ELR (cell line): ENCODE measurements at places on chromosomes 16 and 17.

GRCh38 chr17:34658811-34659560, 79.6 kb downstream of the TMEM132E start:
- DNase-seq = no peak

- DNase-seq = no peak
Observed at GRCh38 chr17:64067657-64068056, 47.2 kb upstream of the ICAM2 start.

GRCh38 chr17:40290629-40291280, 3.1 kb downstream of the CDC6 start:
- DNase-seq = peak; percentile 89

GRCh38 chr16:16041196-16041892, 91.9 kb downstream of the ABCC1 start:
- no peak for DNase-seq

DNA sequence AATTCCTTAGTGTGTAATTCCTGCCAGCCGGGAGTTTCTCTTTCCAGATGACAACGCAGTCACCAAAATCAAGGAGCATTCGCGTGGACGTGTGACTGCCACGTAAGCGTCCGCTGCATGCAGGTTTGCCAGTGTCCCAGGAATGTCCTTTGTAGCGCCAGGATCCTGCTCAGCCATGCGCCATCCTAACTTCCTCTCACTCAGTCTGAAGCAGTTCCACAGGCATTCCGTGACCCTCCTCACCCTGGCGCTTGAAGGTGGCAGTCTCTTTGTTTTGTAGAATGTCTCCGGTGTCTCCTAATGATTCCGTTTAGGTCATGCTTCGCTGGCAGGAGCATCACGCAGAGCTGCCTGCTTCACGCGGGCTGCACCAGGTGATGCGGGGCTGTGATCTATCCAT, 88.6 kb downstream of the RPTOR start:
- DNase-seq = no peak

- DNase-seq = no peak
Observed at GRCh38 chr17:56793957-56794356, 39.8 kb downstream of the C17orf67 start.

DNA sequence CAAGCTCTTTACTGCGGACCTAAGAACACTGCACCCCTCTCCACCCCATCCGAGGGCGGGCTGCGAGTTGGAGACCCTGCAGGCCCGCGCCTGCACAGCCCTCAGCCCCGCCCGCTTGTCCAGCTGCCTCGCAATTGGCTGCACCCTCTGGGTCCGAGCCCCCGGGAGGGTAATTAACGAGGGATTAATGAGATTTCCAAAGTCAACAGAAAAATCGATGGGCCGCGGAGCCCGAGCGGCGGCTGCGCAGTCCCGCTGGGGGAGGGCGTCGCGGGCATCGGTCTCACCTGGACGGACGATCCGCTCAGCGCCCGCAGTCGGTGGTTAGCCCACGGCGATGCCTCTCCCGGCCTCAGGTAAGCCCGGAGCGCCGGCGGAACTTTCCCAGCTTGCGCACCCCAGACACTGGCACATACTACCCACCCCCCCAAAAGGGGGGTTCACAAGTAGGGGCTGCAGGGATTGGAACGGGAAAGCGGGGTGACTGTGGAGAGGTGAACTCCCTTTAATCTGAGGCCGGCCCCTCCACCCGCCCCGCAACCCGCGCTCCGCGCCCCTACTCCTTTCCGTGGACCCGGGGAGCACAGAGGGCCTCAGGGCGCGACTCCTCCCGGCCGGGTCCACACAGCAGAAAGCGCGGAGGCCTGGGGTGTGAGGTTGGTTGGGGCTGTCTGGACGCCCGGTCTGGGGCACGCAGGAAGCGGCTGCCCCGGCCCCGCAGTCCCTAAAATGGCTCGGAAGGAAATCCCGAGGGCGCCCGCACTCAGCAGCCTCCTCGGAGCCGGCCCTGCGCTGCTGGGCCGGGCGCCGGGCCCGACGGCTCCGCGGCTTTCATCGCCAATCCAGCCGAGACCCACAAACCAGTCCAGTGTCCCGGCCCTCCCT, at the start of gene OTOP3:
TSS of gene OTOP3 (plus strand) at position 314 of the 885 bp plus-strand sequence. CDS start at position 338, 24 bp downstream.
- no peak for DNase-seq

GRCh38 chr16:49093939-49094338, 187.7 kb downstream of the CBLN1 start:
- DNase-seq = no peak

DNA sequence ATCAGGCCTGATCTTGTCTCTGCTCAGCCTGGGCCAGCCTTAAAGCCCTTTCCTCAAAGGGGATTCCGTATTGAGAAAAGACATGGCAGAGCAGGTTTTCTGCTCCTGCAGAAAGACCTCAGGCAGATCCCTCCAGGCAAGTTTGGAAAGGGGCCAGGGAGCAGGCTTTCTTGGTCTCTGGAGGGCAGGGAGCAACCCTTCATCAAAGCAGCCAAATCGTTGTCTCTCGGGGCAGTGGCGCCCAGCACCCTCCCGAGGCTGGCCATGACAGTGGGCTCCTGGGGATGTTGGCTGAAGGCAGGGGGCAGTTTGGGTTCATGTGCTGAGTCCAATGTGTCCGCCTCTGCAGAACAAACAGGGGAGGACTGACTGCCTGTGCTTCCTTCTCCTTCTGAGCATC, 168.4 kb upstream of the WSCD1 start:
- no peak for DNase-seq

DNA sequence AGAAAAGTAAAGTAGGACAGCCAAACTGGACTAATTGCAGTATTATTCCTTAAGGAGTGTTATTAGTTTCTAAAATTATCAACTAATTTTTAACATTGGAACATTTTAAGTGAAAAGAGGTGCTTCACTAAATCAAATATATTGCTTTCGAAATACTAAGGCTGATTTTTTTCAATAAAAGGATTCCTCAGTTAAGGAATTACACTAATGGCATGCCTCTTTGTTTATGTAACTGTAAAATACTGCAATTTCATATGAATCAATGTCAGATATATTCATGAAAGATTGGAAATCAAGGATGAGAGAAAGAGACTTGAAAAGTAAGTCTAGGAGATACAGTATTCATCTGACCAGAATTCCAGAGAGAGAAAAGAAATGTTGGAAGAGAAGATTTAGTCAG, 129.8 kb downstream of the TANC2 start:
- no peak for DNase-seq

- no peak for DNase-seq
Observed at GRCh38 chr16:633336-634050, 2.6 kb downstream of the METTL26 start.

DNA sequence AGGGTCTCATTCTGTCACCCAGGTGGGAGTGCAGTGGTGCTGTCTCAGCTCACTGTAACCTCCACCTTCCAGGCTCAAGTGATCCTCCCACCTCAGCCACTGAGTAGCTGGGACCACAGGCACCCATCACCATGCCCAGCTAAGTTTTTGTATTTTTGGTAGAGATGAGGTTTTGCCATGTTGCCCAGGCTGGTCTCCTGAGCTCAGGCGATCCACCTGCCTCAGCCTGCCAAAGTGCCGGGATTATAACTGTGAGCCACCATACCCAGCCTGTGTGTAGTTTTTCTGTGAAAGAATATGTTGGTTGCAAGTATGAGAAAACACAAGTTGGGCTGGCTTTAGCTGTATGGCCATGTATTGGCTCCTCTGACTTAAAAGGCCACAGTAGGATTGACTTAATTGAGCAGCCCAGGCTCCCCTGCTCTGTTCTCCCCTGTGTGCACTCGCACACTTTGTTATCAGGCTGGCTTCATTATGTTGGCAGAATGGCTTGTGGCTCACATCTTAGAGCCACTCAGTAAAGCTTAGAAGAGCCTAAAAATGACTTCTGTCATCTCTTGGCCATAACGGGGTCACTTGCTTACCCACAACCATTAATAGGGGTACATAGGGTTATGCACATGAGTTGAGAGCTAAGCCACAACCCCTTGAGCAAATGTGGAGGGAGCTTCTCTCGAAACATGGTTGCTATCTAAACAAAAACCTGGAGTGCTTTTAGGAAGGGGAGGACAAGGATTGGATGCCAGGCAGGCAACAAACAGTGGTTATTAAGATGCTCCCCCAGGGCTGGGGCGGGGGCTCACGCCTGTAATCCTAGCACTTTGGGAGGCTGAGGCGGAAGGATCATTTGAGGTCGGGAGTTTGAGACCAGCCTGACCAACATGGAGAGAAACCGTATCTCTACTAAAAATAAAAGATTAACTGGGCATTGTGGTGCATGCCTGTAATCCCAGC, 6.1 kb downstream of the HAPSTR1 start:
- no peak for DNase-seq

GRCh38 chr17:28511858-28512461, 5.8 kb downstream of the FOXN1 start:
- no peak for DNase-seq

DNA sequence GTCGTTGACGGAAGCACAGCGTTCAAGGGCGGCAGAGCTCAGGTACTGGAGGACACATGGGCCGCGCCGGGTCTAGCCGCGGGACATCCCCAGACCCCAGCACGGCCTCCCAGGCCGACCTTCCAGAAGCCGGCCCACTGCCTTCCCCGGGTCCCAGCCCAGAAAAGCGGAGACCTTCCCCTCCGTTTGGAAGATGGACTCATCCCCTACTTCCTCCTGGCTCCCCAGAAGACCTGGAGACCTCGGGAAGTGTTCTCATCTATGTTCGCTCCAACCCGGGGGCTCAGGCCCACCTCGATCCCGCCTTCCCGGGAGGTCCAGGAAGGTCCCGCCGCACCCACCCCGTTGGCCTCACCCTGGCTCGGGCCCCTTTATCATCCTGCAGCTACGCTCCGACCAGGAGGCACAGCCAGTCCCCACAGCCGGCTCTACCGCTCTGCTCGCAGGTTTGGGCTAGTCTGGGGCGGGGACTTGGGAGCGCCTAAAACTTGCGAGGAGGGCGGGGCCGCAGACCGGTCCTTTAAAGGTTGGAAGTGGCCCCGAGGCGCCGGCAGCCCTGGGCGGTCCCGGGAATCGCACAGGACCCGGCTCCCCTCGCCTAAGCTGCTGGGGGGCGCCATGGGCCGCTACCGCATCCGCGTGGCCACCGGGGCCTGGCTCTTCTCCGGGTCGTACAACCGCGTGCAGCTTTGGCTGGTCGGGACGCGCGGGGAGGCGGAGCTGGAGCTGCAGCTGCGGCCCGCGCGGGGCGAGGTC, at the start of gene ALOX12:
TSS of gene ALOX12 (plus strand) at position 550 of the 756 bp plus-strand sequence. CDS start at position 619, 69 bp downstream.
- no peak for DNase-seq

DNA sequence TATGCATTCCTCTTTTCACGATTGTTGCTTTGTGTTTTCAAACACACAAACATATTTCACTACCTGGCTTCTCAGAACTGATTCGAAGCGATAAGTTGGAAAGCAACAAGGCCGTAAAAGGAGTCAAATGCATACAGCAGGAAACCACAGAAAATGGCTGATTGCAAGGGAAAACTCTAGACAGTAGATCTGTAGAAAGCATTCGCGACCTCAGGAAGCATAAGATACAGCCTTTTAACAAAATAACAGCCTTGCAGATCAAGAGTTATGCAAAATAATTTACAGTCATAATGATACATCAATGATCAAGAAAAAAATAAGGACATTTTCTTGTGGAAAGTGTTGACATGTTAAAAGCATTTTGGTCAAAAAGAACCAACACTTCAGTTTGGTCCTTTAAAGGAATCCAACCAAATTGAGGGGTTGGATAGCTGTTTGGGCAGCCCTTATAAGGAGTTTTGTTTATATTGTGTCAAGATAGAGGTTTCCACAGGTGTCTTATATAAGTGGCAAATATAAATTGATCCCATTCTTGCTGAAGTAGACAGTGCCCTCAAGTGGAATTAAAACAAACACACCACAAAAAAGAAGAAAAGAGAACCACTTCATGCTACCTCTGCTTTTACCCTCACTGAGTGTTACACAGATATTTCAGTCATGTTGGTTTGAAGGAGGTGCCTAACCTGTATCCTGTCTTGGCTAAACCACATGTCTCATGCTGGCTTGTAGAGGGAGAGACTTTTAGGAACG, 5.5 kb downstream of the CYLD start:
- peak; percentile 42 for DNase-seq

- peak; percentile 26 for DNase-seq
Observed at GRCh38 chr17:61337290-61337689, 62.4 kb upstream of the TBX2 start.

- no peak for DNase-seq
Observed at GRCh38 chr17:78981010-78981888, 1.5 kb upstream of the LGALS3BP start.

DNA sequence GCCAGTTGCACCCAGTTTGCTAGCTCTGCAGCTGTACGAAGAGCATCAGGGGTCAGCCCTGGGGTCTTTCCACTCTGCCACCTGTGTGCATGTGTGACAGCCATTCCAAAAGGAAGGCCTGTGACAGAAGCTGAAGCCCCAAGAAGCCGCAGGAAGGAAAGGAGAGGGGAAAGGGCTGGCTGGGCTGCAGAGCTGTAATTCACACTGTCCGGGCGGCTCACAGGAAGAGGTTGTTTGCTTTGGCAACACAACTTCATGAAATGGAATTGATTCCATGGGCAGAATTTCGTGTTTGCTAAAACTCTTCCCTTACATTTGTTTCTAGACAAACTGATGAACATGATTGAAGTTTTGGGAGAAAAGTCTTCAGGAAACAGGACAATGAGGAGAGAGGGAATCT, 14.8 kb downstream of the TMEM204 start:
- DNase-seq = no peak

- no peak for DNase-seq
Observed at GRCh38 chr17:327971-328370, 24.6 kb downstream of the RPH3AL start.

DNA sequence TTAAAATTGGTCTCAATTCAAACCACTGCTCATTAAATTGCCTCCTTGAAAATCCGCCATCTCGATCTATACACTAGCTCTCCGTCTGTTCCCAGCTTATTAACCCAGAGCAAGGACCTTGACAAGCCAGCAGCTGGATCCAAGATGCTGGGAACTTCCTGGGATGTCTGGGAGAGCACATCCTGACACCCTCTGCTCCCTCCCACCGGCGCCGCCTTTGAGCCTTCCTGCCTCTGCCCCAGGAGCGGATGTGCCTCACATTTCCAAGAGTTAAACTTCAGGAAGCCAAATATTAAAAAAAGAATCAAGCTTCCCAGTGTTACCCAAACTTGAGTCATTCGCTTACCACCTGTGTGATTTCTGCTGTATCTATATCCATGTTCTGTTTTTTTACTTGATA, 107.9 kb downstream of the HAPSTR1 start:
- peak; percentile 14 for DNase-seq

- DNase-seq = no peak
Observed at GRCh38 chr17:17159571-17159970, 46.6 kb downstream of the PLD6 start.

- DNase-seq = no peak
Observed at GRCh38 chr17:45118691-45119090, 13.6 kb downstream of the PLCD3 start.

GRCh38 chr16:63737633-63738032, 1384.2 kb downstream of the CDH11 start:
- no peak for DNase-seq

DNA sequence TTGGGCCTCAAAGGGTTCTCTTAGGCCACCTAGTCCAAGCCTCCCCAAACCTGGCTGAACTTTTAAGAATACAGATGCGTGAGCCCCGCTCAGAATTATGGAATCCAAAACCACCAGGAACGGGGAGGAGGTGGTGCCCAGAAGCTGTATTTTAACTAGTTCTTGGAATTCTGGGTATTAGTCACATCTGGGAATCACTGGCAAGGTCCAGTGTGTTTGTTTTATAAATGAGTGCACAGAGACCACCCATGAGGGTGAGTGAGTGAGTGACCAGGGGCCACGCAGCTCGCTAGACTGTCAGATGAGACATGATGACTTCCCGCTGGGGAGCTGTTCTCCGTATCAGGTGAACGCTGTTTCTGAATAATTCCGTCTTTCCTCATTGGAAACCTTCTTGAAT, 14.2 kb downstream of the KLHL36 start:
- no peak for DNase-seq
